Erythroblast (primary cell): ENCODE measurements at places on chromosomes 2 and 18.

DNA sequence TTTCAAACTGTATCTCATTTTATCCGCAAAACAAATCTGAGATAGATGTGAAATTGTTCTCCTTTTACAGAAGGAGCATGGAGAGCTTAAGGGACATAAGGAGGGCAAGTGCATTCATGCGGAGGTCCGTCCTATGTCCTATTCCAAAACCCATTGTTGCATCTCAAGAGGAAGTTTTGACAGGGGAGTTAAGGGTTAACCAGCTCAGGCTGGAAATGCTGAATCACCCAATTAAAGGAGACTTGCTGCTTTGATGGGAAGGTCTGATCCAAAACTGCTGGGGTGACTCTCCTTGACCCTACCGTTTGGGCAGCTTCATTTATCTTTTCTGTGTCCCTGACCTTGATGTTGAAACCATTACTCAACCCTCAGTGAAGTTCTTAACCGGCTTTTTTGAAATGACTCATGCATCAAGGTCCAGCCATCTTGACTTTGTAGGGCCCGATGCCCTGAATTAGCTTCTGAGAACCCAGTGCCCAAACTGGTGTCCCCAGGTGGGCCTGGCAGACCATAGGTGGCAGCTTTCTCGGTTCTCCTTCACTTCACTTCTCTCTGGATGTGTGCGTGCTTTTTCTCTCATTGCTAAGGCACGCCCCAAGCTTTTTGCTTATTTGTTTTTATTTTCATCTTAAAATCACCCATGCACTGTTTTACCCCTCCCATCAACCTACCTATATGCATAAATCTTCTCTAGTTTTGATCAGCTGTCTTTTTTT, 15.9 kb upstream of the TXNDC2 start:
- DNase-seq: peak; percentile 90

GRCh38 chr2:181546086-181546485, 88.9 kb downstream of the ITGA4 start:
- DNase-seq: no peak

GRCh38 chr18:47470941-47471340, 219.5 kb upstream of the SKOR2 start:
- no peak for DNase-seq

- peak; percentile 68 for DNase-seq
These were observed 34.7 kb downstream of the NAPG start for GRCh38 chr18:10560452-10561045.

- no peak for DNase-seq
These were observed 73.9 kb upstream of the NFATC1 start for GRCh38 chr18:79321625-79322405.

- no peak for DNase-seq
These were observed 14.9 kb upstream of the E2F6 start for GRCh38 chr2:11480859-11481258.

DNA sequence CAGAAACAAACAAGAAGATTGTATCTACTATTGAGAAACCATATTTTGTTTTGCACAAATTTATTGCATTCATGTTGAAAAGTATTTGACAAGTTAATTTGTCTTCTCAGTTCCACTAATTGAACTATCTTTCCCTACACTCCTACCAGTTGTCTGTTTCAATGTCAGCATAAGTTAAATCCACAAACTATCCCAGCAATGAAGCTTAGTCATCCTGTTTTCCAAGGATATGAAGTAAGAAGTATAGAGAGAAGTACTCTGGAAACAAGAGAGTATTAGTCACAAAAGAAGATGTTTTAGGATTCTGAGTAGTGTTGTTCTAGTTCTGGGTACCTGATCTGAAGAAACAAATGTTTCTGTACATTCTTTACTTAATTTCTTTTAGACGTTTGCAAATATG, 261.6 kb upstream of the ZNF804A start:
- DNase-seq: no peak

- no peak for DNase-seq
These were observed 865.0 kb upstream of the CDH2 start for GRCh38 chr18:29041976-29042375.

DNA sequence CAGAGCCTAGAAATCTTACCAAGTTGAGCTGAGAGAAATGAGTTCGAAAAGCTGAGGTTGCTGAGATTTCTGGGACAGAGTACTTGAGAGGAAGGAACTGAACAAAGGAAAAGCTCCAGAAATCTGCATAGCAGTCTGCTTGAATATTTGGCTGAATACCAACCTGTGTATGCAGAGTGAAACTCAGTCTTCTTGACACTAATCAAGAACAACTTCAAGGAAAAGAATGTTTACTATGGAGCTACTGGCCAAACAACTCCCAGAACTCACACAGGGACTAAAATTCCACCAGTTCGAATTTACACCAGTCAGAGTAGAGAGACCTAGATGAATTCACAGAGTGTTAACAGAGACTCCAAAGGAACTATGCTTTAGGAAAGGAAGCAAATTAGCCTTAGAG, 66.5 kb downstream of the USP37 start:
- DNase-seq: no peak

DNA sequence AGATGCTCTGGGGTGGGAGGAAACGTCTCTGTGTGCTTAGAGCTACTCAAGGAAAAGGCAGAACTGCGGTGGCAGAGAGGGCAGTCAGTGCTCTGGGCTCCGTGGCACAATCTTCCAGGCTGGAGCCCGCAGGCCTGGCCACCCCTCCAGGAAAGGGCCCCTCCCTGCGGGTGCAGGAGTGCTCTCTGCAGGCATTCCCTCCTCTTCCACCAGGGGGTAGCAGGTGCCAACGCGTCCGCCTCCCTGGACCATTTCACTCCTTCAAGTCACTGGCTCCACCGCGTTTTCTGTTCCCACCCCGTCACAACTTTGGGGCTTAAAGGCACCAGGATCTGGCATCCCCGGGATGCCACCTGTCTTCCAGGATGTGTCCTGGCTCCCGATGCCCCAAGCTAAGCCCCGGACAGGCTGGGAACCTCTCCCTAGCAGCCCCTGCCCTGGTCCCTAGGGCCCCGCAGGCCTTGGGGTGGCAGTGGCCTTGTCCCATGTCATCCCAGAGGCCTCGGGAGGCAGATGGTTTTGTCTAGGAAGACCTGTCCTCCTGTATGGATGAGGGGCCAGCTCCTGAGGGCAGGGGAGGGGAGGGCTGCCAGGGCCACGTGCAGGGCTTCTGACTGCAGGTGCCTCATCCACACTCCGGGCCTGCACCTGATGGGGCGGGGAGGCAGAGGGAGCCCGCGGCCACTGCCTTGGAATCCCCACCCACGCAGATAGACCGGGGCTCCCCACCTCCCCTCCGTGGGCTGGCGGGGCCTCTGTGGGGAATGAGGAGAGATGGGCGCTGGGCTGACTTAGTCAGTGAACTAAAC, 26.4 kb downstream of the KCNIP3 start:
- peak; percentile 7 for DNase-seq

DNA sequence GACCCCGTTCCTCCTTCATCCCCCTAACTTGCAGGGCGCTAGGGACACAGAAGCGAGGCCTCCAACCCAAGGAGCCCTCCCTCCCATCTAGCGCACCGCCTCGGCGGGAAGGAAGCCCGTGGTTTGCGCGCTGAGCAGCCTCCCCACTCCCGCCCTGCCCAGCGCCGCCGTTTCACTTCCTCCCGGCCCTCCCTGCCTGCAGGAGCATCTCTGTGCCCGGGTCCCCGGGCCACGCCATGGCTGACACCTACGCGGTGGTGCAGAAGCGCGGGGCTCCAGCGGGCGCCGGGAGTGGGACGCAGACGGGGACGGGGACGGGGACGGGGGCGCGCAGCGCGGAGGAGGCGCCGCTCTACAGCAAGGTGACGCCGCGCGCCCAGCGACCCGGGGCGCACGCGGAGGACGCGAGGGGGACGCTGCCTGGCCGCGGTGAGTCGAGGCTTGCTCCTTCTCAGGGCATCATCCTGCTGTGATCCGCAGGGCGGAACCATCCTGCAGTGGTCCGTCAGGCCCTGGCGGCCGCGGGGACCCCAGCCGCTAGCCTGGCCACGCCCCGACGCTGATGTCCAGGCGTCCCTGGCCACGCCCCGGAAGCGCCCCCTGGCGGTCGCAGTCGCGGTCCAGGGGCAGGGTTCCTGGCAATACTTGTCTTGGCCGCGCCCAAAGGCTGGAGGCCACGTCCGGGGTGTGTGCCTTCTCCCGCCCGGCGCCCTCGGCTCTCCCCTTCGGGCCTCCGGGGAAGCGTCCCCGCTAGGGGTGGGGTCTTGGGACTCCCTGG, 16.4 kb downstream of the PTPN18 start:
- peak; percentile 92 for DNase-seq

GRCh38 chr2:134581877-134582546, 136.8 kb downstream of the TMEM163 start:
- no peak for DNase-seq

- no peak for DNase-seq
These were observed 376.6 kb downstream of the EIPR1 start for GRCh38 chr2:3000968-3001367.

DNA sequence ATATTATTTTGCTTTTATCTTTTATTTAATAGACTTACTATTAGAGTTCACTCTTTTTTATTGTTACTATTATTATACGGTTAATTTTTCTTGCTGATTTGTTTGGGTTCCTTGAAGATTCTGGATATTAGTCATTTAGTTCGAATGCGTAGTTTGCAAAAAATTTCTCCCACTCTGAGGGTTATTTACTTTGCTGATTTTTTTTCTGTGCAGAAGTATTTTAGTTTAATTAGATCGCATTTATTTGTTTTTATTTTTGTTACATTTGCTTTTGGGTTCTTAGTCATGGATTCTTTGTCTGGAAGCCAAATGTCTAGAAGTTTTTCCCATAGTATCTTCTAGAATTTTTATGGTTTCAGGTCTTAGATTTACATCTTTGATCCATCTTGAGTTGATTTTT, 585.2 kb downstream of the CPS1 start:
- no peak for DNase-seq

DNA sequence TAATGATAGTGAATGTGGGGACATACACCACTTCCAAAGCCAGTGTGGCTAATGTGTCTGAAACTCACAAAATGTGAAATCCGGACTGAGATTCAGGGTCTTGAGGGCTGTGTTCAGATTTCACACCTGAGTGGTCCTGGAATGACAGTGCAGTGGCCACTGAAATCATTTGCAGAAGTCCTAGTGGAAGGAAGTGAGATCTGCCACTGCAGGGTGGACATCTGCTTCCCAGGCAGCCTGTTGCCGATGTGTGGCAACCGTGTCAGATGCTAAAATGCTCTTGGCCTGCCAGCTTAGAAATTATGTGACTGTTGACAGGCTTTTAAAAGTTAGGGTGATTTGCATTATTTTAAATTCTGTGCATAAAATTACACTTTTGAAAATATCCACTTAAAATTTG, 77.8 kb upstream of the TMEM200C start:
- DNase-seq: no peak

- DNase-seq: no peak
These were observed 18.9 kb downstream of the STEAP3 start for GRCh38 chr2:119242276-119243119.

GRCh38 chr2:72154386-72154975, 6.8 kb upstream of the CYP26B1 start:
- DNase-seq: no peak

DNA sequence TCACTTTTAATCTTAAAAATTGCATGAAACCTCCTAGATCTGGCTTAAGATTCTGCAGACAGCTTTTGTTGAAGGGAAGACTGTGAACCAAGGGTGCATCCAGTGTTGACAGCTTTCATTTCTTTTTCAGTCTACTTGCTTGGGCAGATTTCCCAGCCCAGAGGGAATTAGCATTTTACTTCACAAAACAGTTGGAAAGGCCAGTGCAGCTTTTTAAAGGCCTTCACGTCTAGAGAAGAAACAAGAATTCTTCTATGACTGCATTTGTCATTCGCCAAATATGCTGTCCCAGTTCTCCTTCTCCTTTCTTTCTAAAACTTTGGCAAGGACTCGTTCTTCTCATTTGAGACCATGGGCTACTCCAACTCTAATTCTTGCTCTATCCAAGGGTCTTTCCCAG, 17.4 kb downstream of the NTSR2 start:
- no peak for DNase-seq

DNA sequence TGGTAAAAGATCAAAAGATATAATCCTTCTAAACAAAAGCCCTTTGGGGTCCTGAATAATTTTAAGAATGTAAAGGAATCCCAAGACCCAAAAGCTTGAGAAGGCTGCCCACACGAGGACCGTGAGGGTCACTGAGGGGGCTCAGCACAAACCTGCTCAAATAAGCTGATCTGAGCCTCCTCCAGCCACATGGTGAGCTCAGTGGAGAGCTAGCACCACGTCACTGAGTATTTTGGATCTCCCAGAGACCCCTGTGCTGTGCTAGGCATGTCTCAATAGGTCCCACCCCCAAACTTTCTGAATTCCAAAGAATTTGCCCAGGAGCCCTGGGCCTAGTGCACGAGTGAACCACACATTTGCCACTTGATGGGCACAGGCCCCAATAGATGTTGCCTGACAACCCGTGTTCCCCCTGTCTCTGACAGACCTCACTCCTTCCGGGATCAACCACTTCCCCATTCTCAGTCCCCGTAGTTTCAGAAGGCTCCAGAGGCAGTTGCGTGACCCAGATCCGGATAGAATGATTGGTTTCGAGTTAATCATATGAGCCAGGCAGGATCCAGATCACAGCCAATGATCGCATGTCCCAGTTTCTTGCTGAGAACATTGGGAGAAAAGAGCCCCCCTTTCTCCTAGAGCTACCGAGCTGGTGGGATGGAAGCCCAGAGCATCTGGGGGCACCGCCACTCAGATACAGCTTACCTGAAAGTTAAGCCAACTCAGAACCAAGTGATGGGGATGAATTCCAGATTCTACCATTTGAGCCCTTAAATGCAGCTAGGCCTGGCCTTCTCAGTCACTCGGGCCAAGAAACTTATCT, 203.8 kb downstream of the TNS1 start:
- no peak for DNase-seq

DNA sequence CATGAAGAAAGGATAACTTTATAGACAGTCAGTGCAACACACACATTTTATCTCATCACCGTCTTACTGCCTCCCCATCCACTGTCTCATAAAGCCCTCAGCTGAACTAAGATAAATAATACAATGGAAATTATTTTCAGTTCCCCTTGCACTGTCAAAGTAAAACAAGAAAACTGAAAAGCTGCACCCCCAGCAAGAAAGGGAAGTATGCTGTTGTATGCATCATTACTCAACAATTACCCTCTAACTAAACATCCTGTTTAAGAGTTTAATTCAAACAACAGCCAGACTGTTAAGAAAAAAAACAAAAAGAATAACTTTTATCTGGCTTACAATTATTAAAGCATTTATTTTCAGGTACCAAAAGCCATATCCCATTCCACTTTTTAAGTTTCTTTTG, 25.0 kb downstream of the MPPE1 start:
- DNase-seq: no peak

GRCh38 chr2:120481446-120482194, 135.7 kb downstream of the INHBB start:
- DNase-seq: no peak
